ENCODE measurements at places on chromosomes 12 and 14.

- no peak for DNase-seq
These were observed 326.1 kb downstream of the FSCB start for GRCh38 chr14:44180975-44181374.

GRCh38 chr12:117292688-117293087 lies 68.7 kb downstream of the NOS1 start:
- DNase-seq = no peak

GRCh38 chr12:126700096-126700495 lies 1566.9 kb upstream of the TMEM132C start:
- DNase-seq = no peak

- no peak for DNase-seq
These were observed 82.5 kb downstream of the MED13L start for GRCh38 chr12:116194935-116195431.

- no peak for DNase-seq
These were observed 204.0 kb downstream of the GRIN2B start for GRCh38 chr12:13777374-13777773.

- DNase-seq = no peak
These were observed 66.0 kb downstream of the TC2N start for GRCh38 chr14:91801358-91801757.

DNA sequence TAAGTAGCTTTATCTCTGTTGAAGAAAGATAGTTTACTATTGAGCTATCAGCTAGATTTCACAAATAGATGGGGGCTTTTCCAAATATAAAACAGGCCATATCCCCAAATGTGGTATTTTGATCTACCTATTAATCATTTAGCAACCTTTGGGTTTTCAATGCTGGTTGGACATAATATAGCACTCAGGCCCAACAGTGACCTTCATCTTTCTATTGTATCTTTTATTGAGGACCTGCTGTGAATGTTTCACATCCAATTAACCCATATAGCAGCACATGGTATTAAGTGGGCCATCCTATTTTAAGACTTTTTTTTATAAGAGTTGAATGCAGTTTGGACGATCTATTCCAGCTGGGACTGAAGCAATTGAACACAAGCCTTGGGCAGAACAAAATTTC lies 10.0 kb upstream of the NR1H4 start:
- DNase-seq = no peak

All from iris pigment epithelial cell (primary cell).